ENCODE measurements at places on chromosomes 1 and 21.

DNA sequence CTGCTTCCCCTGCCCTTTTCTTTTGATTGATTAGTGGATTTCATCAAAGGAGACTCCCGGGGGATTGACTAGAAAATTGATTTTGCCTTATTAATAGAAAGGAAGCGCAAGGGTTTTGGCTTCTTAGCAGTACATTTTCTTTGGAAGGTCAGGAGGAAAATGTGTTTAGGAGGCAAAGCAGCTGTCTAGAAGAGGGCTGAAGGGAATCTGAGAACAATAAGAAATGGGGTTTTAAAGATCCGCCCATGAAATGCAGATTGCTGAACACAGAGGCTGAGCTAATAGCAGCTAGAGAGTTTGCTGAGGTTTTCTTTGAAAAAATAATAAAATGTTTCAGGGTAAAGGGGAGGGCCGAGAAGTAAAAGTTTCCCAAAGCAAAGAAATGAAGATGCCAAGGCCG lies 4.9 kb downstream of the SERTAD4 start:
- no peaks in the 10 kb centered on the region for H3K27me3 ChIP-seq
- peak overlapping the region; percentile 3 for H3K4me3 ChIP-seq
- H3K36me3 ChIP-seq = no peaks in the 10 kb centered on the region
- H3K4me1 ChIP-seq = peaks cover 8% of the 10 kb centered on the region
- no peak for DNase-seq

DNA sequence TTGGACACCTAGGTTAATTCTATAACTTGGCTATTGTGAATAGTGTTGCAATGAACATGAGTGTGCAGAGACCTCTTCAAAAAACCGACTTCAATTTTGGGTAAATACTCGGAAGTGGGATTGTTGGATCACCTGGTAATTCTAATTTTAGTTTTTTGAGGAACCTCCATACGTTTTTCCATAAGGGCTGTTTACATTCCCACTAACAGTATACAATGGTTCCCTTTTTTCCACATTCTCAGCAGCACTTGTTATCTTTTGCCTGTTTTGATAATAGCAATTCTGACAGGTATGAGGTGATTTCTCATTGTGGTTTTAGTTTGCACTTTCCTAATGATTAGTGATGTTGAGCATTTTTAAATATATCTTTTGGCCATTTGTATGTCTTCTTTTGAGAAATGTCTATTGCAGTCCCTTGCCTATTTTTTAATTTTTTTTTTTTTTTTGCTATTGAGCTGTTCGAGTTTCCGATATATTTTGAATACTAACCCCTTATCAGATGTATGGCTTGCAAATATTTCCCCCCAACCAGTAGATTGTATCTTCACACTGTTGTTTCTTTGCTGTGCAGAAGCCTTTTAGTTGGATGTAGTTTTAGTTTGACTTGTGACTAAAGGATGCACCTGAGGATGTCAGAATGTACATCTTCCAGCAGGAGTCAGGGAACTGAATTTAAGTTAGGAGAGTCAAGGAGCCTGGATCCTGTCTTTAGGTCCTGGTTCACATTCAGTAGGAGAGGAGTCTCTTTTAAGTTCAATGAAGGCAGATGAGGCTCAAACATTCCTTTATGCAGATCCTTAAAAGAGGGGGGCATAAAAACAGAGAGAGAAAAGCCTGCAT lies 120.0 kb downstream of the S1PR1 start:
- H3K4me1 ChIP-seq = no peaks in the 10 kb centered on the region
- peaks cover 3% of the 10 kb centered on the region for H3K27me3 ChIP-seq
- no peak overlapping the region for H3K27ac ChIP-seq
- H3K36me3 ChIP-seq = no peaks in the 10 kb centered on the region
- DNase-seq = no peak
- H3K4me3 ChIP-seq = no peak overlapping the region

DNA sequence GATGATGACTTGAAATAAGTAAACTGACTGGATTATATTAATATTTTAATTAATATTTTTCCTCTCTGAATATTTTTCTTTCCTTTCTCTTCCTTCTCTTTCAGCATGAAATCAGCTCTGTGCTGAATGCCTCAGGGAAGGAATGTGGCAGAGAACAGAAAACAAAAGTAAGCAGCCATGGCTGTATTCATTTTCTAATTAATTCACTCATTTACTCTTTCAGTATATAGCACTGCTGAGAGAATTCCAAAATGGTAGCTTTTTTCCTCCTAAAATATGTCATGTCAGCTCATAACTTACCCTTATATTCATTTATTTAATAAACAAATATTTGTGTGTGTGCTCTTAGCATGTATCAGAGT lies 522.5 kb downstream of the PTPRC start:
- H3K4me3 ChIP-seq = no peak overlapping the region
- no peaks in the 10 kb centered on the region for H3K36me3 ChIP-seq
- no peaks in the 10 kb centered on the region for H3K4me1 ChIP-seq

- no peaks in the 10 kb centered on the region for H3K36me3 ChIP-seq
- no peaks in the 10 kb centered on the region for H3K27me3 ChIP-seq
- no peaks in the 10 kb centered on the region for H3K4me1 ChIP-seq
These were observed 43.9 kb upstream of the LYST start for GRCh38 chr1:235910357-235911299.

DNA sequence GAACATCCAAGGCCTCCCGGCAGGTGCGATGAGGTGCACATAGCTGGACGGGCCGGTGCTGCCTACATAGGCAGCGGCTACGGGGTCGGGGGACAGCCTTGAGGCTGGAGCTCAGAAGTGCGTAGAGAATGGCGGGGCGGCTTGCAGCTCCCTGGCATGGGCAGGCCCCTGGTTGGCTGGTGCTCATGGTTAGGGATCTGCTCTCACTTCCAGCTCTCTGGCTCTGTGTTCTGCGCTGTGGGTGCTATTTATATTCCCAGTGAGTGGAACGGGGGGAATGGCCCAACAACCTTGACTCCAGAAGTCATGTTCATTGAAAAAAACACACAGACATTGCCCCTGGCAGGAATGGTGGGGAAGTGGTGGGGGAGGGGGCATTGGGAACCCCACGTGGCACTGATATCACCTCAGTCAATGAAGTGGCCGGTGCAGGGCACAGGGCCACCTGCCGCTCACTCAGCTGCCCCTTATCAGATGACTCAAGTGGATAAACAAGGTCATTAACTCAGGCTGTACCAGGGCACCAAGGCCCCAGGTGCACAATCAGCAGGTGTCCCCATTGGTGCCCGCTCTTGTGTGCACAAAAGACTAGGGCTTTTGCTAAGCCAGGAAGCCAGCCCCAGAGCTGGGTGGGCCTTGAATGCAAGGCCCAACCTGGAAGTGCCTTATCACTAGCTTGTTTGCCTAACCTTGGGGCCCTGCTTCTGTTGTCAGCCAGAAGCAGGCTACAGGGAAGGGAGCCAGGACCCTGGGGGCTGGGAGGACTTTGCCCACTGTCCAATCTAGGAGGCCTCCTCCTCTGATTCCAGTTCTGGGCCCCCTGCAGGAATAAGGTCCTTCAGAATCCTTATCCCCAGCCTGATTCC lies at the start of gene NR0B2:
TSS of gene NR0B2 (minus strand) at position 222 of the 866 bp plus-strand sequence. CDS start at position 187, 35 bp downstream.
- H3K27ac ChIP-seq = no peak within 1 kb of the TSS
- no peaks in the 10 kb centered on the region for H3K4me1 ChIP-seq
- DNase-seq = no peak

DNA sequence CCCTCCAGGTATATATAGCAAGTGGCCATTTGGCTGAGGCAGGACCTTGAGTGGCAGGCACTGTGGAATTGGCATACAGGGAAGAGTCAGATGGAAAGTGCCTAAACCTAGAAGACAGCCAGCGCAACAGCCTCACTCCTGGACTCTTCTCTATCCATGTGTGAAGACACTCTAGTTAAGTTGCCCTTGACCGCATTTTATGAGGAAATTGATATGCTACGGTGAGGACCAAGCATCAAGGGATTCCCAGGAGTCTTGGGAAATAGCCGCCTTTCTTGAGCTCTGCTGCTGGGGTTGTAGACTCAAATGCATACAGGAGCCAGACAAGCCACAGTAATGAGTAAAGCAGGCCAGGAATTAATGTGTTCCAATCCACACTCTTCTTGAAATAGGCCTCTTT lies 145.9 kb upstream of the KAZN start:
- no peaks in the 10 kb centered on the region for H3K36me3 ChIP-seq
- DNase-seq = no peak
- no peaks in the 10 kb centered on the region for H3K4me1 ChIP-seq
- no peak overlapping the region for H3K27ac ChIP-seq
- H3K27me3 ChIP-seq = no peaks in the 10 kb centered on the region

DNA sequence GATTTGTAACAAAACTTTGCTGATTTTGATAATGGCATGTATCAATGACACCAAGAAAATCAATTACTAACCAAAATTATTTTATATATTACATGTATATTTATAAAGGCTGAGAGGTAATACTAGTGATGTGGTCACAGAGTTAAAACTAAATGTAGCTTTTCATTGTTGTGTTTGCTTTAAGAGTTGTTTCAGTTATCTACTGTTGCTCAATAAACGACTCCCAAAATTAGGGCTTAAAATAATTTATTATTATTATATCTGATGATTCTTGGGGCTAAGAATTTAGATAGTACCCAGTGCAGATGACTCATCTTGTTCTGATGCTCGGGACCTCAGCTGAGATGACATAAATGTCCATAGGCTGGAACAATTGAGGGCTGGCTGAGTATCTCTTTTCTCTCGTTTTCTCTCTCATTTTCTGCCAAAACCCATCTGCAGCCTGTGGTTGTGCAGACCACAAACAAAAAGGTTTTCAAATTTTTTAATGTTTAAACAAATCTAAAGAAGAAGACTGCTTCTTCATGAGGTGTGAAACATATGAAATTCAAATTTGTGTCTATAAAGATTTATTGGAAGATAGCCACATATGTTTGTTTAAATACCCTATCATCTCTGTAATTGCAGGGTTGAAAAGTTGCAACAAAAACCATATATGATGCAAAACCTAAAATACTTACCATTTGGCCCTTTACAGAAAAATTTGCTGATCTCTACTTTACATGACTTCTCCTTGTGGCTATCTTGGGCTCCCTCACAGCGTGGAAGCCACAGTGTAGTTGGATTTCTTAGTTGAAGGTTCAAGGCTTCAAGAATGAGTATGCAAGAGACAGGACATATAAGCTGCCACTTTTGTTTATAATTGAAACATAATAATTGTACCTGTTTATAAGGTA lies 14.8 kb upstream of the PTPRC start:
- no peak for DNase-seq
- H3K36me3 ChIP-seq = no peaks in the 10 kb centered on the region
- H3K4me3 ChIP-seq = no peak overlapping the region
- H3K4me1 ChIP-seq = no peaks in the 10 kb centered on the region
- H3K27ac ChIP-seq = no peak overlapping the region

GRCh38 chr1:180415985-180416633 lies 86.3 kb downstream of the ACBD6 start:
- H3K27me3 ChIP-seq = no peaks in the 10 kb centered on the region
- no peak overlapping the region for H3K4me3 ChIP-seq
- H3K4me1 ChIP-seq = no peaks in the 10 kb centered on the region
- H3K27ac ChIP-seq = no peak overlapping the region

- peak overlapping the region; percentile 56 for H3K27ac ChIP-seq
- H3K4me3 ChIP-seq = no peak overlapping the region
- peaks cover 8% of the 10 kb centered on the region for H3K4me1 ChIP-seq
- DNase-seq = no peak
- no peaks in the 10 kb centered on the region for H3K27me3 ChIP-seq
These were observed 30.0 kb downstream of the SDC3 start for GRCh38 chr1:30878559-30878958.

DNA sequence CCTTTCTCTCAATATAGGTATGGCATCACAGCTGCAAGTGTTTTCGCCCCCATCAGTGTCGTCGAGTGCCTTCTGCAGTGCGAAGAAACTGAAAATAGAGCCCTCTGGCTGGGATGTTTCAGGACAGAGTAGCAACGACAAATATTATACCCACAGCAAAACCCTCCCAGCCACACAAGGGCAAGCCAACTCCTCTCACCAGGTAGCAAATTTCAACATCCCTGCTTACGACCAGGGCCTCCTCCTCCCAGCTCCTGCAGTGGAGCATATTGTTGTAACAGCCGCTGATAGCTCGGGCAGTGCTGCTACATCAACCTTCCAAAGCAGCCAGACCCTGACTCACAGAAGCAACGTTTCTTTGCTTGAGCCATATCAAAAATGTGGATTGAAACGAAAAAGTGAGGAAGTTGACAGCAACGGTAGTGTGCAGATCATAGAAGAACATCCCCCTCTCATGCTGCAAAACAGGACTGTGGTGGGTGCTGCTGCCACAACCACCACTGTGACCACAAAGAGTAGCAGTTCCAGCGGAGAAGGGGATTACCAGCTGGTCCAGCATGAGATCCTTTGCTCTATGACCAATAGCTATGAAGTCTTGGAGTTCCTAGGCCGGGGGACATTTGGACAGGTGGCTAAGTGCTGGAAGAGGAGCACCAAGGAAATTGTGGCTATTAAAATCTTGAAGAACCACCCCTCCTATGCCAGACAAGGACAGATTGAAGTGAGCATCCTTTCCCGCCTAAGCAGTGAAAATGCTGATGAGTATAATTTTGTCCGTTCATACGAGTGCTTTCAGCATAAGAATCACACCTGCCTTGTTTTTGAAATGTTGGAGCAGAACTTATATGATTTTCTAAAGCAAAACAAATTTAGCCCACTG lies 11.5 kb downstream of the HIPK1 start:
- no peak overlapping the region for H3K4me3 ChIP-seq
- no peak overlapping the region for H3K27ac ChIP-seq
- no peaks in the 10 kb centered on the region for H3K4me1 ChIP-seq
- peaks cover 5% of the 10 kb centered on the region for H3K36me3 ChIP-seq

DNA sequence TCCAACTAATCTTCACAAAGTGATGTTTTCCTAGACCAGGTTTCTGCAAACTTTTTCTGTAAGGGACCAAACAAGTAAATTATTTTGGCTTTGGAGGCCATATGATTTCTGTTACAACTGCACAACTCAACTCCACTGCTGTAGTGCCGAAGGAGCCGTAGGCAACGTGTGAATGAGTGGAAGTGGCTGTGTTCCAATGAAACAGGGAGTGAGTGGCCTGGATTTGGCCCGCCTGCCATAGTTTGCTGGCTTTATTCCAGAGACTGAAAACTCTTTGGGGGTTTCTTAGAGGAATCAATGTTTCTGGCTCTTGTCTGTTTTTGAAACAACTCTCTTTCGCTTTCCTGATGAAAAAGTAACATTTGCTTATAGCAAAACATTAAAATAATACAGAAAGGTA lies 12.6 kb upstream of the ACTL8 start:
- no peak for DNase-seq
- H3K27ac ChIP-seq = no peak overlapping the region
- peaks cover 11% of the 10 kb centered on the region for H3K27me3 ChIP-seq
- no peaks in the 10 kb centered on the region for H3K4me1 ChIP-seq

DNA sequence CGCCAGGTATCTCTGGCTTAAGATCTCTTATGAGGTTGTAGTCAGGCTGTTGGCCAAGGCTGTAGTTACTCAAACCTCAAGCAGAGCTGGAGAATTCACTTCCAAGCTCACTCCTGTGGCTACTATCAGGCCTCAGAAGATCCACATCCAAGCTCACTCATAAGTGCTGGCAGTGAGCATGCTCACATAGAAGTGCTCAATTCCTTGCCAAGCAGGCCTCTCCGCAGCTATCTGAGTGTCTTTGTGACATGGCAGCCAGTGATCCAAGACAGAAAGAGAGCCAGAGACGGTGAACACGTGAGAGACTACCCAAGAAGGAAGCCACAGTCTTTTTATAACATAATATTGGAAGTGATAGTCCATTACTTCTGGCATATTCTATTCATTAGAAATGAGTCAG lies 278.2 kb downstream of the PAPPA2 start:
- H3K36me3 ChIP-seq = no peaks in the 10 kb centered on the region
- no peak overlapping the region for H3K27ac ChIP-seq
- H3K27me3 ChIP-seq = no peaks in the 10 kb centered on the region
- no peak for DNase-seq
- no peaks in the 10 kb centered on the region for H3K4me1 ChIP-seq

Data from breast epithelium (tissue), 4 donors.